Gastrocnemius medialis (tissue), 4 donors: ENCODE measurements at places on chromosomes 12 and 14. TPM values are rescaled to one million over a fixed set of nuclear protein-coding genes. Genes with fewer than 3 reads are reported as not detected.

The TRMT61A gene
- 9.4 TPM for total RNA-seq

The ETFBKMT gene
- total RNA-seq: 2.6 TPM

The MUCL1 gene
- not detected for total RNA-seq

GRCh38 chr12:83634726-83635267 is 948.1 kb downstream of the TMTC2 start:
- no peak for DNase-seq

DNA sequence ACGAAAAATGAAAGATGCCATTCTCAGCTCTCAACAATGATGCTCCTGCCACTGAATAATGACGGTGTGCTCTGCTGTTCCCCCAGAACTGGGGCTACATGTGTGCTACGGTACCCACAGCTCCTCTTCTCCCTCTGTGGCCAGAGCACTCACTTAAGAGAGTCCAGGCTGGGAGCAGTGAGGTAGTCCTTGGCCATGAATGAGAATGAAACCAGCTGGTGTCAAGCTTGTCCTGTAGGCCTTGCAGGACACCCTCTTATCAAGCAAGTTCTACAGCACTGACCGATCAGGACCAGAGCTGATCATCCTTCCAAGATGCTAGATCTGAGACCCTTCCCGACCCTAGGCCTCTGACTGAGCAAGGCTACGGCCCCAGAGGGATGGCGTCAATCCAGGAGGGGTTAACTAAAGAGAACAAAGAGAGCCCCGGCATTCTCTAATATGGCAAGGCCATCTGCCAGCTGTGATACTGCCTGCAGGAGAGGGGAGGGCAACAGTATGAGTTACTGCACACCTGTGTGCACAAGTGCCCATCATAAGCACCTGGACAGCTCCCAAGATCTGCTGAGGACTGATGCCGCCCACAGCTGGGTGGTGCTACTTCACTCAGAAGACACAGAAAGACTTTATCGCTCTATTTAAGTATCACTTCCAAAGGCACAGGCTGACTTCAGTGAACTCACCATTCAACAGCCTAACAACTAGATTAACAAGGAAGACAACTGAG is 30.5 kb downstream of the APPL2 start:
- no peak for DNase-seq

GRCh38 chr14:36383767-36384431 is 63.5 kb upstream of the MBIP start:
- DNase-seq: peak; percentile 82

GRCh38 chr14:37013078-37013477 is 159.3 kb downstream of the SLC25A21 start:
- no peak for DNase-seq

DNA sequence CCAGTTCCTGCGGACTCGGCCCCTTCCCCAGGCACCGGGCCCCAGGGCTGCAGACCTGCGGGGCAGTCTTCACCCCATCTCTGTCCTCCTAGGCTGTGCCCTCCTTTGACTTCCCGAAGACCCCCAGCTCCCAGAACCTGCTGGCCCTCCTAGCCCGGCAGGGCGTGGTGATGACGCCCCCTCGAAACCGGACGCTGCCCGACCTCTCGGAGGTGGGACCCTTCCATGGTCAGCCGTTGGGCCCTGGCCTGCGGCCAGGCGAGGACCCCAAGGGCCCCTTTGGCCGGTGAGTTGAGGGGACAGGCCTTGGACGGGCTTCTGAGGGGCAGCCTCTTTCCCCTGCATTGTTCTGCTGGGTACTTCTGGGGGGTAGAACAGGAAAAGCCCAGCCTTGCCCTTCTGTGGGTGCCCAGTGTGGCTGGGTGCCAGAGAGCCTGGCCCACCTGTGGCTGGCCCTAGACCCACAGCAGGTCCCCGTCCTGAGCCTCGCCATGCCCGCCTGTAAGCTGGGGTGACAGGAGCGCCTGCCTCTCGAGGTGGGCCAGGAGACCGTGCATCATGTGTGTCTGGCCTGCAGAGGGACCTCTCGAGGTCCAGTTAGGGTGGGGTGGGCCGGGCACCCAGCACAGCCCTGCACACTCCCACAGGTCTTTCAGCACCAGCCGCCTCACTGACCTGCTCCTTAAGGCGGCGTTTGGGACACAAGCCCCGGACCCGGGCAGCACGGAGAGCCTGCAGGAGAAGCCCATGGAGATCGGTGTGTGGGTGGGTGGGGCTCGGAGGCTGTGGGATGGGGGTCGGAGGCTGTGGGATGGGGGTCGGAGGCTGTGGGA is 12.6 kb upstream of the PUS1 start:
- no peak for DNase-seq

DNA sequence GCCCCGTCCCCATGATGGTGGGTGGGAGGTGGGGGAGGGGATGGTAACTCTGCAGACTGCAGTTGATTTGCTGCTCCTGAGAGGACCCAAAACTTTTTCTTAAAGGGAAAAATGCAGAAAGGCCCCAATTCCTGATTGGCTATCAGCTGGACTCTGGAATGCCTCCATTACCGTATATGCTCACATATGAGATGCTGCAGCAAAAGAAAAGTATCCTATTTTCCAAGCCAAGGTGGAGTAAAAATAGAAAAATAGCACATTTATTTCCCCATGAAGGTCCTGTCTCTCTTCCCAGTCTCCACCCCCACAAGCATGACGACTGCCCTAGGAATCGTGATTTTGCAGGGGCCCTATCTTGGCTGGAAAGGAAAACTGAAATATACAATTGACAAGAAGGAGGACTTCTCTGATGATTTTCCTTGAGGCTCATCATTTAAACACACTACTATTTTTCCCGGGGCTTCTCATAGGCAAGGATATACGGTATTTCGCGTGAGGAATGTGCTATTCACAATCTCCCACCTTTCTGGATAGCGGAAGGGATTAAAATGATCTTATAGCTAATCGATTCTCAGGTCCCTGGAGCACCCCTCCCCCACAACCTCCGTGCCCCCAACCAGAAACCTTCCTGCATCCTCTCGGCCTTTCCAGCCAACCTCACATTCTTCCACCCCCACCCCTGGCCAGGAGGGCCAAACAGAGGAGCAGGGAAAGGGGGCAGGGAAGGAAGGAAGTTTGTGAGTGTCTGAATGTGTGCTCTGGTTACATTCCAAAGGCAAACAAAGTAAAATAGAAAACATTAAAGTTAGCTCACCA is 138.9 kb upstream of the CCND2 start:
- DNase-seq: no peak

DNA sequence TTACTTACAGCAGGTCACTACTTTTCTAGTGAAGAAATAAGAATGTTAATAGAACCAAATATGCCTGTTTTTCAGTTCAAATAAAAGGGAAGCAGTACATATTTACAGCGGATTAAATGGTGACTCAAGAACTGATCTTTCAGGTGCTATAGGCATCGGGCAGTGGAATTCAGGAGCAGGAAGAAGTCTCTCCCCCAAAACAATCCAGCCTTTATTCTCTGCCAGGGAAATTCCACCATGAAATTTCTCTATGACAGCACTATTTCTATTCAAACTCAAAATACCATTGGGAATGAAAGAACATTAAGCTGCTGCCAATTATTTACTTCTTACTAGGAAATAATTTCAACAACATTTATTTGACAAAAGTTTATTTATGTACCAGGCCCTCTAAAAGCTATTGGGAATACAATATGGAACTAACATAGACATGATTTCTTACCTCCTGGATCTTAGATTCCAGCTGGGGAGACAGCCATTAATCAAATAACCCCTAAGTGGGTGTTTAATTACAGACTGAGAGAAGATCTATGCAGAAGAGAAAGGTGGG is 60.3 kb upstream of the KRR1 start:
- DNase-seq: no peak

DNA sequence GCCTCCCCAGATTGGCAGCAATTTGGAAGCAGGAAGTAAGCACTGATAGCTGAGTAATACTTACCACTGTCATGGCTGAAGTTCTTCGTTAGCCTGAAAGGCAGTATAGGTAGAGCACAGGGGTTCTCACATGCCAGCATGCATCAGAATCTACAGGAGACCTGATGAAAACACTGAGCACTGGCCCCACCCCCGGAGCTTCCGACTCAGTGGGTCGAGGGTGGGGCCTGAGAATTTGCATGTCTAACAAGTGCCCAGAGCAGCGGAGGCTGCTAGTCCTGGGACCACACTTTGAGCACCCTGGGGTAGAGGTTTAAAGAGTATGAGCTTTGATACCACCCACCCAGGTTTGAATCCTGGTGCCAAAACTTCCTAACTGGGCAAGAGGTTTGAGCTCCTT is 89.6 kb downstream of the FBXW8 start:
- DNase-seq: no peak

- DNase-seq: no peak
These were observed 26.5 kb downstream of the NUDT4 start for GRCh38 chr12:93403988-93404803.

DNA sequence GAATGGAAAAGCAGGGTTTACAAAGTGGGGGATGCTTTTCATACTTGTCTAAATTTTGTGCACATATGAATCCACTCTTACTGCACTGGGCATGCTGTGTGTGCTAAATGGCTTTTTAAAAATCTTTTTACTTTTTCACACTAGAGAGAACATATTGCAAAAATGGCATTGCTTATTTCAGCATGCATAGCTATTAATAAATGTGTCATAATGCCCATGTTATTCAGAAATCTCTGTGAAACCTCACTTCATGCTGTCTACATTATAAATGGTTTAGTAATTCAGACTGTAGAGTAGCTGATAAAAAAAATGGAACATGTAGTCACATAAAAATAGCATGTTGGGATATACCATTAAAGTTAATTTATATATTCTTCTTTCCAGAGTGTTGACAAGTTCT is 593.8 kb downstream of the RPL10L start:
- DNase-seq: no peak

DNA sequence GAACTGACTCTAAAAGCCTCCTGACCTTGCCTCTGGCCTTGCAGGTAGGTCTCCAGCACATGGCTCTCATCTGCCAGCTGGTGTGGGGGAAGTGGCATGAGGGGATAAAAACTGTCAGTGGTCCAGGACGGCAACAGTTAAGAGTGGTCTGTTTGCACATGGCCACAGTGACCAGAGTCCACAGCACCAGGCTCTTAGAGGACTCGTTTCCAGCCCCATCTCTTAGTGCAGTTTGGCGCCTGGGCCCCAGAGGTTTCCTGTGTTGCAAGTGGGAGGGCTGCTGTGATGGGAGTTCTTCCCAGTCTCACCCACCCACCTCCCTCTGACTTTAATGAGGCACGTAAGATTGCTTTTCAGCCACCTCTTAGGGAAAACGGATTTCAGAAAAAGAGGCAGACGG is 37.0 kb downstream of the APPL2 start:
- no peak for DNase-seq

DNA sequence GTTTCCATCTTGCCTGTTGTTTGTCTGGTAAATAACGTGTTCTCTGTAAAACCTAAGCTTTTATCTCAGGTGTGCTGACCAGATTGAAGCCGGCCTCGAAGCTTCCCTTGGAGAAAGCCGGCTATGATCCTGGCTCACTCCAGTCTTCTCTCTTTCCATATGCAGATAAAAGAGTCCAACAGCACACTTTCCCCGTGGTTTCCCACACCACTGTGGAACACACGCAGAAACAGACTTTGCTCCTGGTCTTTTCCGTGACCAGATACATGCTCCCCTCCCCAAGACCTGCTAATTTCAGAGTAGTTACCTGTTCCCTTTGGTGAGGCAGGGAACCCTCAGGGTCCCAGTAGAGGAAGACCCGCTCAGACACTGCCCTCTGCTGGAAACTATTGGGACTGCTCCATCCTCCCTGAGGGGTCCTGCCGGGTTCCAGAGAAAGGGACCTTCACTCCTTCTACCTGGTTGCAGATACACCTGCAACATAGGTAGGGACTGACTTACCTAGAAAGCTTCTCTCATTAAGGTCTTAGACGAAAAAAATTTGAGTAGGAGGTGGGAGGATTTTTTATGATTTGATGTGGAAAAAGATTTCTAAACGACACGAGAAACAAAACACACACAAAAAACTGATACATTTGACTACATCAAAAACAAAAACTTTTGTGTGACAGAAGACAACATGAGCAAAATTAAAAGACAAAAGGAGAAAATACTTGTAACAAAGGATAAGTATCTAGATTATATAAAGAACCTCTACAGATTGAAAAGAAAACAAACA is 415.4 kb upstream of the CCDC196 start:
- DNase-seq: no peak

DNA sequence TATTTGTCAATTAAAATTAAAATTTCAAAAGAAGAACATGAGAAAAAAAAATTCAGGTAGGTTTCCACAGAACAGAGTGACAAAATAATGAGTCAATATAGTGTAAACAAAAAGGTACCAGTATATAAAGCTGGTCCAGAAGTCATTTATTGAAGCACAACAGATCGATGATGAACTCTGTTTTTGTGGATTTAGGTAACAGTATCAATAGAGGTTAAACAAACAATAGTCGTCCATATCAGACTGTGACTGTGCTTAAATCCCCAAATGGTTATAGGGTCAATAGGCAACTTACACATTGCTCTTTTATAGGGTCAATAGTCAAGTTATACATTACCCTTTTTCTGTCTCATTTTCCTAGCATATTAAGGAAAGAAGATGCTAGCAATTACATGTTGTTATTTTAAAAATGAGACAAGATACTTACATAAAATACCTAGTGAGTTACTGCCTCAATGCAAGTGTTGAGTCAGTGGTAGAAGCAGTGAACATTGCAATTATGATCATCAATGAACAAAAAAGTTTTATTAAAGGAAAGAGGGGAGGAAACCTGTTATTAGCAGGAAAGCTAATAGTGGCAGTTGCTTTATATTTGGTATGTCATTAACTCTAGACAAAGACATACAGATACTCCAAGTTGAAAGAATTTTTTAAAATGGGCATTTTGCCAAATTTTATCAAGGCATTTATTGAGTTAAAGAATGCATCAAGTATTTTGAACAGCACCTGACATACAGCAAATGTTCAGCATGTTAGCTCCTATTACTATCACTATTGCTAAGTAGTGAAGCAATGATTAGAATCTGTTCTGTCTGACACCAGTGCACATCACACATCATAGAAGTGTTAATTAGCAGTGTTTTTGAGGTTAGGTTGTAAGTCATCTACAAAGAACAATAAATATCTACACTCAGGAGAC is 102.9 kb downstream of the CCER1 start:
- DNase-seq: no peak

DNA sequence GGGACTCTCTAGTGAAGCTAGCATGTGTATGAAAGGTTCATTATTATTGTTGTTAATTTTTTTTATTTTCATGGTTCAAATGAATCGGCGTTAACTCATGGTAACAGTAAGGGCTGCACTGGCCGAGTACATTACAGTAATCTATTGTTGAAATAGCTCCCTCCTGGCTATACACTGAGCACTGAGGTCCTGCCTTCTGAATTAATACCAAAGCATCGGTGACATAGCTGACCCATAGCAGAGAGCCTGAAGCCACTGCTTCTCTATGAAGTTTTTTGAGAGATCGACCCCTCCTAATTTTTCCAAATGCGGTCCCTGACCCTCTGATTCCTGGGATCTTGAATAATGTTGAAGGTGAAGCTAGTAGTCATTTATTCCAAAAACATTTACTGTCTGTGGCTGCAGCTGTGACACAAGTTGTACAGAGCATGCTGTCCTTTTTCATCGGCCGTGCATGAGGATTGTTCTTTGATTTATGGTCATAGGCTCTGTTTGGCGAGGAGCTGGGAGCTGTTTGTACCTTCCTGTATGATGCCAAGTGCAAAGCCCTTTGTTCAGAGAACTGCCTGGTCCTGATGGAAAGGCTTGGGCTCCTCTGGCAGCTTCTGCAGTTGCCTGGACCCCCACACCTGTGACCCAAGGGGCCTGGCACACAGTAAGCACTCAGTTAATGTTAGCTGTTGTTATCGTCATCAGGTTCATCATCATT is 486.5 kb downstream of the EGLN3 start:
- DNase-seq: no peak
